Cardiac fibroblast (primary cell): ENCODE measurements at places on chromosomes 4 and X.
A peak's percentile ranks its signal among the peaks of the same experiment; 100 is the strongest.

DNA sequence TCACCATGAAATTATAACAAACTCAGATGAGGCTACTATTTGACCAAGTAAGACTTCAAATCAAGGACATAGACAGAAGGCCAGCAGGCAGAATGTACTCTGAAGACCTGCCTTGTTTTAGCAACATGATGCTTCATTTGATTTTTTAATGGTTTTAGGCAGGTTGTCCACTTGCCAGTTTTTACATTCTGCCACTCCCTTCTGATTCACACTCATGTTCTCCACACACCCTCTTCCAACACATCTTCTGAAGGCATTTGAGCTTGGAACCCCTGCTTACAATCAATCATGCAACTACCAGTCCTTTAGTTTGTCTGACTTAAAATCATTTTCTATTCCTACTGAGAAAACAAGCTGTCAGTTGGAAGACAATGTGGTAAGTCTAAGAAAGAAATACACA, 114.9 kb upstream of the SMIM31 start:
- no peak for DNase-seq

DNA sequence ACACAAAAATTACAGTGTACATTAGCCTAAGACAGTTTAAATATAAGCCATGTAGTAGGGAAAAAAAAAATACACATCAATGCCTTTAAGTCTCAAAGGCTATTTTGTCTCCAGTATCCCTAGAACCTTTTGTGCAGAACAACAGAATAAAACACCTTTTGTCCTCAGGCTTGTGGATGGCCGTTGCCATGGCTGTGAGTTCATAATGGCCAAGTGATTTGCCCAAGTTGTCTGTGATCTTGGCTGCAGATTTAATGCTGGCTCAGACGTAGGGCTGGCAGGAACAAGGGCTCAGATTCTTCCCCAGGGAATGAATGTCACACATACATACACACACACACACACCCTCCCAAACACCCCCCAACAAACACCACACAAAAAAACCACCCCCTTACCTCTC, 25.3 kb downstream of the GPM6B start:
- no peak for DNase-seq

- no peak for DNase-seq
Observed at GRCh38 chr4:131526686-131527085, 1622.4 kb upstream of the PCDH10 start.

- DNase-seq = no peak
Observed at GRCh38 chr4:137193564-137193963, 338.7 kb downstream of the PCDH18 start.

- peak; percentile 55 for DNase-seq
Observed at GRCh38 chr4:100208459-100208858, 18.2 kb upstream of the DDIT4L start.

DNA sequence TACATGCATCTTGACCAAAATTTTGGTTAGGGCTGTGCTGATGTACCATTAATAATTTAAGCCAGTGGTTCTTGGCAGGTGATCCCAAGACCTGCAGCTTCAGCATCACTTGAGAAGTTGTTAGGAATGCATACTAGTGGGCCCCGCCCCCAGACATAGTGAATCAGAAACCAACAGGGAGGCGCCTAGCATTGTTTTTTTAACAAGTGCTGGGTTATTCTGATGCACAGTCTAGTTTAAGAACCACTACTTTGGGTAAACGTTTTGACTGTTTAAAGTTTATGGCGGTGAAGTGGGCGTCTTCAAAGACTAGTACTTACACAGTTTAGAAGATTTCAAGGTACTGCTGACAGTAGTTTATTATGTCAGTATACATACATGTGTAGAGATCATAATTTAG, 23.6 kb downstream of the FAM199X start:
- DNase-seq = no peak

GRCh38 chr4:27000122-27000521, 139.5 kb downstream of the STIM2 start:
- no peak for DNase-seq

DNA sequence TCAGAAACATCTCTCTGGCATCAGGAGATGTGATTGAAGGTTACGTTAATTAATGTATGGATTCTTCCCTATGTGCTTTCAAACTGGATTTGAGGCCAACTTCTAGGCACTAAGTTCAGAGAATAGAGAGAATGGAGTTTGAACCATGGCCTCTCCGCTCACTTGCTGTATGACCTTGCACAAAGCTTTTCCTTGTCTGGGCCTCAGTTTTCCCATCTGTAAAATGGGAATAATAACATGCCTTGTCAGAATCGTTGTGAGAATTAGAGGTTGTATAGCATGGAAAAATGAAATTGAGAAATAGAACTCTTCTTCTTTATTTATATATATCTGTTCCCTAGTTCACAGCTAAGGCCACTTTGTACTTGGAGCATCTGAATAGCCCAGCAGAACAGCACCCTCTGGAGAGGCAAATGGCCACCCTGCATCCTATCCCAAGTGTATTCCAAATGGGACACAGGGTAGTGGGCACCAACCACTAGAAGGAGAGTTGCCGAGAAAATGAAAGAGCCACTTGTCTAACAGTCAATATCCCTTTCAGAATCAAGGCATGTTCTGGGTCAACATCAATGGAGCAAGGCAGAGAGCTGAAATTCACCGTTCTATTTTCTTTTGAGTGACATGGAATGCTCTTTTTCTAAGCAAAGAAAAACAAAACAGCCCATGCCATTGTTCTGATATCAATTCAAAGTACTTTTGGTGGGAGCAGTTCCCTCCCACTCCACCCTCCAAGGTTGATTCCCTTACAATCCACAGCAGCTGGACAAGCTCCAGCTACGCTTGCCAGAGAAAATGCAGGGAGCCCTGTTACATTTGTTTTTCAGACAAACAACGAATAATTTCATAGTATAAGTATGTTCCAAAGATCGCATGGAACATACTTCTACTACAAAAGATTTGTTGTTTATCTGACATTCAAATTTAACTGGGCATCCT, 23.3 kb upstream of the MTM1 start:
- DNase-seq = peak; percentile 42

DNA sequence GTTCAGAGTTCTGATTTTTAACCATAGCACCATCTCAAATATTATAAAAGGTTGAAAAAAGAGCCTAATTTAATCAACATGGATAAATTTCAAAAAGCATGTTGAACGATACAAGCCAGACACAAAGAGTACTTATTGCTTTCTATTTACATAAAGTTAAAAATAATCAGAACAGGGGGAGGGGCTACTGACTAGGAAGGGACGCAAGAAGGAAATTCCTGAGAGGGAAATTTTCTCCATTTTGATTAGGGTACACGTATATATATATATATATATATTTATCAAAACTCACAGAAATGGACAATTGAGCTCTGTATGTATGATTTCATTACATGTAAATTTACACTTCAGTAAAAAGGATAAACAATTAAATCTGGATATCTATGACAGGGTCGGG, 482 bp upstream of the MBTPS2 start:
- DNase-seq = peak; percentile 47

DNA sequence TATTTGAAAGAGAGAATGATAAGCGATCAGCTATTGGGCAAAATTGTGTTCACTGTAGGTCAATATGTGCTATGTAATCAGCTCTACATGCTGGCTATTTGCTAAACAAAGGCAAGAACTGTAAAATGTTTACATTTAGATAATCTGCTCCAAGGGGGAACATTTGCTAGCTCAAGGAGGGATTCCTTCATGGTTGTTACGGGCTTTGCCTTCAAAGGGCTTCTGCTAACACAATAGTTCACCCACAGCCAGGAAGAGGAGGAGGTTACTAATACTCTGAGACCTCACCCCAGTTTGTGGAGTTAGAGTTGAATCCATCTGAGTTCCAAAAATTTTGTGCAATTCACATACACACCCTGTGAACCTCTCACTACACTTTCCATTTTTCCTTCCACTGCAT, 107.6 kb upstream of the BMP3 start:
- DNase-seq = no peak
